ENCODE measurements at places on chromosomes 4 and X.

DNA sequence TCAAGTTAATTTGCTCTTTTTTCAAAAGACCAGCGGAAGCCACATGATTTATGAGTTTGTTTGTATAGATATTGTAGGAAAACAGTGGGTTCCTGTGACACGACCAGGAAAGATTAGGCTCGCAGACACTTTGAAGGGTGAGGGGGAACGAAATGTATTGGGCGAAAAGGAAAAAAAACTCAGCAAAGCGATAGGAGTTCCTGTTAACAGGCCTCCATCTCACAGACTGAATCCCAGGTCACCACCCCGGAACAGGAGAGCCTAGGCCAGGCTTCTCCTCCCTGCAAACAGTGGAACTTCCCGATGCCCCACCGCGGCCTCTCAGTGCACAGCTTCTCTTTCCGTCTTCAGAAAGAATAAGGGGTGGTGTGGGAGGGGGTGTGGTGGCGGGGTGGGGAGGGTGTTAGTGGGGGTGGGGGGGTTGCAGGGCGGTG is 181.8 kb upstream of the GPRIN3 start:
- DNase-seq, result no peak

- no peak for DNase-seq
Observed at GRCh38 chr4:48787056-48787455, 7.0 kb upstream of the FRYL start.

- no peak for DNase-seq
Observed at GRCh38 chr4:101022151-101023024, 324.9 kb downstream of the PPP3CA start.

DNA sequence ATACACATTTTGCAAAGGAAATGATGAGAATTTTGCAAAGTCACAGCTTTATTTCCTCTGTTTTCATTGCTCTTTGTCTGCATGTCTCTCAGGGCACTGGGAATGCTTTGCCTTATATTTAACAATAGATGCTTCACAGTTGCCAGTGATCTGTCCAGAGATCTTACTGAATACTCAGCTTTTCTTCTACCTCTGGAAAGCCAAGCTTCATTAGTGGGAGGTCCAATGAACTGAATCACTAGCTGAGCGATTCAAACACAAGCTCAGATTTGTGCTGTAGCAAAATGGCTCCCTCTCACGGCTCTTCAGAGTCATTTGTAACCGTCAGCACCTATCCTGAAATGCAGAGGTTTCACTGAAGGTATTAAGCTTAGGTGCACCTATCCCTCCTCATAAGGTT is 138.9 kb downstream of the DCLK2 start:
- DNase-seq, result peak; percentile 32

DNA sequence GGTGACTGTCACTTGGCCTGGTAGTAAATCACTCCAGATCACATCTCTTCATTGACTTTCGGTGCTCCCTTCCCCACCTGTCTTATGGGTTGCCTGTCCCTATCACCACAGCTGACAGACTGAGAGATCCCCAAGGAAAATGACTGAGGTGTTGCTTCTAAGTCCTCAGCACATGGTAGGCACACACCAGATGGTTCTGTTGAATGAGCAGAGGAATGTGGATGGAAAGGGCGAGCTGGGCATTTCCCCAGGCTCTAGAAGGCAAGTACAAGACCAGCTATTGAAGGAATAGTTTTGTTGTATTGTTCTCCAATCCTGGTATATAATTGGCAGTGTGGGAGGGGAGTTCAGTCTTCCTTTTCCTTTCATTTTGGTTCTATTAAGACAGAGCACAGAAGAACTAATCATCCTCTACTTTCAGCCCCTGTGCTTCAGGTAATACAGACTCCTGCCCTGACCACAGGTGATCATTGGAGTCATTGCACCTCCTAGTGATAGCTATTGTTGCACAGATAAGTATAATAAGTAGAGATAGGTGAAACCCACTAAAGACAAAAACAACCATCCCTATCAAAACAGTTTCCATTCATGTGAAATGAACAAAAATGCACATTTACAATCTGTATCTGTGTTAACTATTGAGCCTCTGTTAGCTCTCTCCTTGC is 158.6 kb downstream of the TRAM1L1 start:
- DNase-seq, result no peak

DNA sequence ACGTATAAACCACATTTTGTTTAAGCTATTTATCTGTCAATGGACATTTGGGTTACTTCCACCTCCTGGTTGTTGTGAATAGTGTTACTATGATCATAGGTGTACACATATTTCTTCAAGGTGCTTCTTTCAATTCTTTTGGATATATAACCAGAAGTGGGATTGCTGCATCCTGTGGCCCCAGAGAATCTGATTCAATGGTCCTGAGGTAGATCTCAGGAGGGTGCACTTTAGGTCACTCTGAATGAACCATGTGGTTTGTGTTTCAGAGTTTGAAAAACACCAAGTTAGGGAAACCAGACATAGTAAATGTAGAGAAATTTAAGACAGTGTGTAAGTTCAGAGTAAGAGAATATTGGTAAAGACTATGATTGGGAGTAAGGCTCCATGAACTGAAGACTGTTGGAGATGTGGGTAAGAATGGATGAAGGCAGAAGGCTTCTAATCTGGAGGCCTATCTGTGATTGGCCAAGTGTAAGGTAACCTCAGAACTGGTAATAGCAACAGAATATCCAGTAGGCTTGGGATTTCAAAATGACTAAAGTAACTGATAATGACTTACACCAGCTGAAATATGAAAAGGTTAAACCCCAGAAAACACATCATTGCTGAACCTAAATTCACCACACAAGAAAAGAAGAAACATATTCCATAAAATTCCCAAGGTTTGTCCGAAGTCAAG is 236.9 kb downstream of the CAMK2D start:
- DNase-seq, result no peak

DNA sequence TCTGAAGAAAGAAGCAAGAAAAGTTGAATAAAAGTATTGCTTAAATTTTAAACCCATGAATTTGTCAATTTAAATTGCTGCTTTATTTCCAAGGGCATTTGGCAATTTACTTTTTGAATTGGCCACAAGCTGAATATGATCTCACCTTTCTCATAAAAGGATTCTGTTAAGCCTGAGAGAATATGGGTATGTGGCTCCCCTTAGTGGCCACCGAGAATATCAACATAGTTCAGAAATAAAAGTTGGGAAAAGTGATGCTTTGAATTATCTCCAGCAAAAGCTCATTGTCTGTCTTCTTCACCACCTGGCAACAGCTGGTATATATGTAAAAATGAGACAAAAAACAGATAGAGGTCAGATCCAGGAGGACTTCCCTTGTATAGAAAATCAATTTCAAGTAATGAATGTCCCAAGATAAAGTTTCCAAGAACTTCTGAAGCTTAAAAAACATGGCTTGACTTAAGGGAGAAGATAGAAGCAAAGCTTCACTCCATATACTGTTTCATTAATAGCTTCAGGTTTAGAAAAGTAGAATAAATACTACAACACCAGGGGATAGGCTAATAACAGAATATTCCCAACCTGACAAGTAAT is 290.7 kb upstream of the FAM241A start:
- DNase-seq, result peak; percentile 23

DNA sequence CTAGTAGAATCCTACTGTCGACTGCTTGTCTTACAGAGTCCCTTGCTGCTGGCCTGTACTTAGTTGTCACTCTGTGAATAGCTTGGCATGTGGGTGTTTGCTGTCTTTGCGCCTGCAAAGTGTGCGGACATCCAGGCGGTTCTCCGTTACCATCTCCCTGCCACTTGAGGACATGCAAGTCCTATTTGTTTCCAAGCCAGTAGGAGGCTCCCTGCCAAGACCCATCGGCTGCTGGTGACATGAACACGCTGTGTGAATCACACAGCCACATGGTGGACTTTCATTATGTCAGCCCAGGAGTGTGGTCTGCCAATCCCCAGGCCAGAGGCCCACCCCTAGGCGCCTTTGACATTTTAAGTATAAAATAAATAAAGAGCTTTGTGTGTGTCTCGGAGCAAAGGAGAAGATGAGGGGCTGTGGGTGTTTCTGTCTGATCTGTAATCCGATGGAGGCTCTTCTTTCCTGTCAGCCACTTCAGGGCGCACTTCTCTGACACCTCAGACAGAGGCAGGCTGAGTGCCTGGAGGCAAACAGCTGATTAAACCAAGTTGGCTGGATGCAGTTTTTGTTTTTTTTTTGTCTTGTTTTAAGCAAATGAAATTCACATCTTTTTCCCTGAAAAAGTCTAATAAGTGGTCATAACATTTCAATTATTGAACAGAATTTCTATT is 51.5 kb downstream of the ALPK1 start:
- peak; percentile 66 for DNase-seq

DNA sequence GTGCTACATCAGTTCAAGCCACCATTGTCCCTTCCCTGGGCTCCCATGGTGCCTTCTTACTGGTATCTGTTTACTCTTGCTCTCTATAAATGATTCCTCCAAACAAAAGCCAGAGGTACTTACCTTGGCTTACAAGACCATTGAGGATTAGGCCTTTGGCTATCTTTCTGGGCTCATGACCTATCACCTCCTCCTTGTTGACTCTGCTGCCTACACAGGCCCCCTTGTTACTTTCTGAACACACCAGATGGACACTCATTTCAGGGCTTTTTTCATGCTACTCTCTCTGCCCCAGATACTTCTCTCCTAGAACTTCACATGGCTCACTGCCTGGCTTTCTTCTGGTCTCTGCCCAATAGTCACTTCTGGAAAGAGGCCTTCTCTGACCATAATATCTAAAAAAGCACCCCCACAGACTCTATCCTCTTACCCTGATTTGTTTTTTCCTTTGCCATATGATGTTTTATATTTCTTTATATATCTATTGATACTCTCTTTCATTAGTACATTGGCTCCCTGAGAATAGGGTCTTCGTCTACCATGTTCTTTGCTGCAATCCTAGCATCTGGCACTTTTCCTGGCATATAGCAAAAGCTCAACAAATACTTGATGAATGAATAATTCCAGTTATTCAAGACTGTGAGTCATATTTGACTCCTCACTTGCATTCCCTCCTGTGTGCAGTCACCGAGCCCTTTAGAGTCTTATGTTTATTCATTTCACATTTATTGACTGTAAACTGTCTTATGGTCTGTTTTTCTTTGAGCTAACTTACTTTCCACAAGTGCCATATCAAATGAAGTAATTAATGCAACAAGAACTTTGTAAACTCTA is 27.1 kb upstream of the TAPT1 start:
- no peak for DNase-seq
